ENCODE measurements at places on chromosomes 7 and 10.
A peak's percentile ranks its signal among the peaks of the same experiment; 100 is the strongest.

DNA sequence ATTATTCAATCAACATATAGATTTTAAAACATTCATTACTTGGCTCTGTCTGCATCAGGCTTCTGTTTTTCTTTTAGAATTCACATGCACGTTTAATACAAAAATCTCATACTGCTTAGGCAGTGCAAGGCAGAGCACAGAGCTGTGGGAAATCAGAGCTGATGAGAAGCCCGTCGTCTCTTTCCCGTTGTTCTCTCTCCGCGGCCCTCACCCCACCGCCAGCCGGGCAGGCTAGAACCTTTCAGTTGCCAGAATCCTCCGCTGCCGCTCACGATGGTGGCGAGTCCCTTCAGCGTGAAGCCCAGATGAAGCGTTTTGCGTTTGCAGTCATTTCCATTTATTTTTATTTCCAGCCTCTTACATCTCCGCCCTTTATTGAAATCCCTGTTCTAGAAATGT lies 648.2 kb downstream of the SDK1 start:
- no peak for ATAC-seq

DNA sequence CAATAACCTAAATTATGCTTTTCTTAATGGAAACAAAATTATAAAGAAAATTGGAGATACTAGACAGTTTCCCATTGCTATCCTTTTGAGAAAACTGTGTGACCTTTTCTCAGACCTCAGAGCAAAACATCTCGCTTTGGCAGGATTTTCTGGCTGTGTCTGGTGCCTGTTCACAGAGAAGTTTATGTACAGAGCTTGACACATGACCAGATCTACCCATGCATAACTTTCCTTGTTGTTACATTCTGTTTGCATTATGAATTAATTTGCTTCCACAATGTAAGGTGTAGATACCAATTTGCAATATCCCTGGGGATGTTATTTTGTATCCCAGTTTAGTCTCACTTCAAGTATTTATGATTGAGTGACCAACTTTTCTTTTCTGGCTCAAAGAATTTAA lies 565.0 kb downstream of the XPNPEP1 start:
- no peak for ATAC-seq

GRCh38 chr7:45211066-45211465 lies 53.5 kb downstream of the RAMP3 start:
- peak; percentile 61 for ATAC-seq

DNA sequence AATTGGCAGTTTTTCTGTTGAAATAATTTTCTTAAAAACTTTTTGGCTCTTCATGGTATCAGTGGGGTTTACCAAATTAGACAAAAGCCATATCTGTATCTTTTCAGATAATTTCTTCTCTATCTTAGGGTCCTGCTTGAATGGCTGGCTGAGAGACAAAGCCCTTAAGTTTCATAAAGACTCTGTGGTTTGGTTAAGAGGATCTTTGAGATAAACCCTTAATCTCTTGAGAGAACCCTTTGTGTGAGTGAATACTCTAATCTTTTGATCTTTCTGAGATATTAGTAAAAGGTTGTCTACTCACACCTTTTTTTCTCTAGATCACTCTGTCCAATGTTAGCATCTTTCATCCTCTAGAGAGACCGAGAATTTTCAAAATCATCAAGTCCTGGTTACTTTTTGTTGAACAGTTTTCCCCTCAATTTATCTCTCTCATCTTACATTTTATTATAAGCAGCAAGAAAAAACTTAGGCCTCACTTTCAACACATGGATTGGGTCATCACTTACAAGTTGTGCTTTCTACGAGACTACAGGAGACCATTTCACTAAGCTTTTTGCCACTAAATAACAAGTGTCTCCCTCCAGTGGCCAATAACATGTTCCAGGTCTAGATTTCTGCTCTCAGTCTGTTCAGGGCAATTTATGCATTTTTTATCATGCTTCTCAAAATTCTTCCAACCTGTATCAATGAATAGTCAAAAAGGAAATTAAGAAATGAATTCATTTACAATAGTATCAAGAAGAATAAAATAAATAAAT lies 28.4 kb downstream of the DNAJC9 start:
- no peak for ATAC-seq

DNA sequence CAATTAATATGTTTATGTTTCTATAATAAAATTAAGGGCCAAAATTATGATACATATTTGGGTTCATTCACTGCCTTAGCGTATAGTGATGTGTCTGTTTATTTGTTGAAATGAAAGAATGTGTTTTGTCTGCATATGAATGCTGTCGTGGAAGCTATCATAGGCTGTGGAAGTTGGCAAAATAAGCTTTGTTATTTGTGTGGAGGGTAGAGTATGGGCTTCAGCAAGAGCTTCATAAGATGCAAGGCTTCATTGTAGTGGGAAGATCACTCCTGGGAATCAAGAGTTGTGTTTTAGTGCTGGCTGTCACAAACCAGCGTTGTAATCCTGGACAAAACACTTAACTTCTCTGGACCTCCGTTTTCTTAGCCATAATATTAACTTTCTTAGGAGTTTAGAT lies 2.5 kb downstream of the SLK start:
- no peak for ATAC-seq

GRCh38 chr7:148854983-148855382 lies 29.1 kb downstream of the EZH2 start:
- ATAC-seq, result no peak

DNA sequence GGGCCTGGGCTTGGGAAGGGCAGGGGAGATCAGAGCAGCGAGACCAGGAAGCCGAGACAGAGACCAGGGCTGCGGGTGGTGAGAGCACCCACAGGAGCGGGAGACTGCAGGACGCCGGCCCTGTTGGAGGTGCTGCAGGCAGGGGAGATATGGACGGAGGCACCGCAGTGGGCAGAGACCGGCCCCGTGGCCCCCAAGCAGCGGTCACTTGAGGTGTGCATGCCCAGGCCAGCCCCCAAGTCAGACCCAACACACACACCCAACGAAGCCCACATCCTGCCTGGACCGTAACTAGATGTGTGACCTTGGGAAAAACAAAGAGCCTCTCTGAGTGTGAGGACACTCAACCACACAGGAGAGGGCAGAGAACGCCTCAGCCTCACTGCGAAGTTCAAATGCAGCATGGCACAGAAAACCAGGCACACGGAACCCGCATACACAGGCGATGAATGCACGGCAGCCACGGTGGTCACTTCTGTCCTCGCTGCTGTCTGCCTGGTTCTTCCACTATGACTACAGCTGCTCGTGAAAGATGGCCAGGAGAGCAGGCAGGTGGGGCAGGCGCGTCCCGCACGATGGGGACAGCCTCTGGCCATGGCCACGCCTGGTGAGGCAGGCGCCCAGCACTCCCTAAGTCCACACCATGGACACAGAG lies 214.7 kb downstream of the MAD1L1 start:
- peak; percentile 27 for ATAC-seq

DNA sequence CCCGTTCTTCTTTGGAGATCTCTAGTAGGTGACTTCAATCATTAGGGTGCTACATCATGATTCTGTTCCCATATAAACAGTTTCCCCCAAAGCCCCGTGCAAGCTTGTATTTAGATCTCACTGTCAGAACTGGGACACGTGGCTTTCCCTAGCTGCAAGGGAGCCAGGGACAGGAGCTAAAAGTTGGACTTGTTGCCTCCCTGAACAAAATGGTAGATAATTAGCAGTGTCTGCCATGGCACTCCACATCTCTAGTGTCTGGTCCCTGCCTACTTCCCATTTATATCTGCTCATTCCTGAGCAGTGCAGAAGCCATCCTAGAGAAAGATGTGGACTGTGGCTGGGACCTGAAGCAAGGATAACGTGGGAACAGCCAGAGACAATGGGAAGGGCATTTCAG lies 76.6 kb upstream of the FGFR2 start:
- ATAC-seq, result no peak

GRCh38 chr7:34138483-34138882 lies 233.1 kb downstream of the BMPER start:
- no peak for ATAC-seq

GRCh38 chr10:103225939-103226338 lies 19.7 kb upstream of the RPEL1 start:
- peak; percentile 47 for ATAC-seq

GRCh38 chr7:96090756-96091155 lies 231.1 kb downstream of the SLC25A13 start:
- ATAC-seq, result no peak

DNA sequence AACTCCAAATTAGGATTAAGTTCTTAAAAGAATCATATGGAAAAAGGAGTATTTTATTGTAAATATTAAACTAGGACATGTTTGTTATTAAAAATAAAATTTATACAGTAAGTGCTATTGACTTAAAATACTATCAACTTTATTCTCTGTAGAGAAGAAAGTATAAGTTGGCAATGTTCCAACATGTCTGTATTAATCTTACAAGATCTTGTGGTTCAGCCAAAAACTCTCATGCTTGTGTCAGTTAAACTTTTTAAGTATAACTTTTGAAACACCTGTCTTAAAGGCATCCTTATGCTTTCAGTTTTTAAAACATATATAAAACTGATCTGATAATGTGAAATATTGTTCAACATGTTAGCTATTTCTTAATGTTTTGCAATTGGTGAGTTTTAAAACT lies 160.7 kb downstream of the ZEB1 start:
- no peak for ATAC-seq

DNA sequence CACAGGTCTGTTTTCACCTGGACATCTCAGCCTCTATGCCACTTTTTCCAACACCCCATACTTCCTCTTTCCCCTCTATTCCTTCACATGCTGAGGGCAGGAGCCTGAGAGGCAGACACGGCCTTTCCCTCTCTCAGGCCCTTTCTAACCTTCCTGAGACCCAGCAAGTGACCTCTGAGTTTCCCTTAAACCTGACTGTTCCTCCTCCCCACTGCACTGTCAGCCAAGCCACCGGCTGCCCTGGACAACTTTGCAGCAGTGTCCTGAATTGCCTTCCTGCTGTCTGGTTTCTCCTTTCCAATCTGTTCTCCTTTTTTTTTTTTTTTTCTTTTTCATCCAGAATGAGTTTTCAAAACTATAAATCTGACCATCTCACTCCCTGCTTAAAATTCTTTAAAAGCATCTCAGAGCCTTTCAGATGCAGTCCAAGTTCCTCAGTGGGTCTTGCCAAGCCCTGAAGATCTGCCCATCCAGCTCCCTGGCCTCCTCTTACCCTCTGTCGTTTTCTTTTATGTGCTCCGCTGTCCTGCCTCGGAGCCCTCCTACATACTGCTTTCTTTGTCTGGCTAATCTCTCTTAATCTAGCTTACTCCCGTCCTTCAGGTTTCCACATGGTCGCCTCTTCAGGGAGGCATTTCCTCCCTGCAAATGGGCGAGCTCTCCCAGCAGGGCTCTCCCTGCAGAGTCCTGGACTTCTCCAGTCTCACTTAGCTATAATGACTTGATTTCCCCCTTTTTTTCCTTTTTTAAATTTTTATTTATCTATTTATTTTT lies 30.5 kb downstream of the SLC13A4 start:
- peak; percentile 54 for ATAC-seq

DNA sequence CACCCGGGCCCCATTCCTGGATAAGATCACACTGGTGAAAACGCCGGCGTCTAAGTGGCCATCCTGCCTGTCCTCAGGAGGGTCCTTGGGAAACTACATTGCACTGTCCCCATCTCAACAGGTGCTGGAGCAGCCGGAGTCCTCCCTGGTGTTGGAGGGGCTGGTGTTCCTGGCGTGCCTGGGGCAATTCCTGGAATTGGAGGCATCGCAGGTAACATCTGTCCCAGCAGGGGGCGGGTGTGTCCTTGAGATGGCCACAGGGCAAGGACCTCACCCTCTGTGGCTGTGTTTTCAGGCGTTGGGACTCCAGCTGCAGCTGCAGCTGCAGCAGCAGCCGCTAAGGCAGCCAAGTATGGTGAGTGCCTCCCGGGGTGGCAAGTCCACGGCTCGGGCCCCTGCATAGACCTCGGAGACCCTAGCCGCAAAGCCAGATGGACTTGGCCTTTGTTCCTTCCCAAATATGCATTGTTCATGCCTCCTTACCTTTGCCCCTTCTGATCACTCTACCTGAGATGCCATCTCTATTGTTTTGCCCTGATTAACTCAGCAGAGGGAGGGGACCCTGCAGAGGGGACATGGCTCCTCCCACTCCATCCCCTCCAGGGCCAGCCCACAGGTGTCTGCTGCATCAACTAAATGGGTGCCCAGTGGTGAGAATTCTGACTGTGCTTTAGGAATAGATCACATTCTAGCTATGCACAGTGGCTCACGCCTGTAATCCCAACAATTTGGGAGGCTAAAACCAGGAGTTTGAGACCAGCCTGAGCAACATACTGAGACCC lies 23.8 kb downstream of the ELN start:
- ATAC-seq, result peak; percentile 52

- peak; percentile 9 for ATAC-seq
Observed at GRCh38 chr7:4792537-4793126, 17.2 kb downstream of the AP5Z1 start.

DNA sequence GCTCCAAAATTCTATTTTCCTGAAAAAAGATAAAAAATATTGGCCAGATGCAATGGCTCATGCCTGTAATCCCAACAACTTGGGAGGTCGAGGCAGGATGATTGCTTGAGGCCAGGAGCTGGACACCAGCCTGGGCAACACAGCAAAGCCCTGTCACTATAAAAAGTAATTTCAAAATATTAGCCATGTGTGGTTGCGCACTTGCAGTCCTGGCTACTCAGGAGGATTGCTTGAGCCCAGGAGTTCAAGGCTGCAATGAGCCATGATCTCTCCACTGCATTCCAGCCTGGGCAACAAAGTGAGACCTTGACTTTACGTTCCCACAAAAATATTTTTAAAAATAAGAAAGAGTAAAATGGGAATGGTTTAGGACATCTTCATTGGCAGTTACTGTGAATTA lies 104.1 kb upstream of the AFAP1L2 start:
- no peak for ATAC-seq

GRCh38 chr10:92387289-92387940 lies 96.4 kb downstream of the MARCHF5 start:
- no peak for ATAC-seq

GRCh38 chr10:7787857-7788638 lies at the start of the genes ATP5F1C and KIN:
ATP5F1C (plus strand) TSS chr10:7788177; CDS start chr10:7788208, 31 bp downstream.
KIN (minus strand) TSS chr10:7787993; CDS start chr10:7787933, 60 bp downstream.
- ATAC-seq, result peak; percentile 99

- ATAC-seq, result no peak
Observed at GRCh38 chr7:50504646-50505546, 54.7 kb upstream of the FIGNL1 start.

- ATAC-seq, result no peak
Observed at GRCh38 chr7:33449847-33450246, 320.5 kb downstream of the BBS9 start.

DNA sequence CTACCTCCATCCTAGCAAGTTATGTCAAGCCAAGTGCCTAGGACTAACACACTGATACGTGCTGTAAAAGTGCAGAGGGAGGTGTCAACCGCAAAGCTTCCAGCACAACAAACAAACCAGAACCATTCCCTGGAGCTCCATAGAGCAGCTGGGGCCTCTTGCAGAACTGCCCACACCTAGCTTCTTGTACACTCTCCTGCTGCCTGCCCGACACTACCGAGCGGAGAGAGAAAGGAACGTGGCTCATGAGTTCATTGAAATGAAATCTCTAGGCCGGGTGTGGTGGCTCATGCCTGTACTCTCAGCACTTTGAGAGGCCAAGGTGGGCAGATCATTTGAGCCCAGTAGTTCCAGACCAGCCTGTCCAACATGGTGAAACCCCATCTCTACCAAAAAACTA lies 73.5 kb downstream of the MKI67 start:
- no peak for ATAC-seq
